ENCODE measurements at places on chromosomes 4 and X.

DNA sequence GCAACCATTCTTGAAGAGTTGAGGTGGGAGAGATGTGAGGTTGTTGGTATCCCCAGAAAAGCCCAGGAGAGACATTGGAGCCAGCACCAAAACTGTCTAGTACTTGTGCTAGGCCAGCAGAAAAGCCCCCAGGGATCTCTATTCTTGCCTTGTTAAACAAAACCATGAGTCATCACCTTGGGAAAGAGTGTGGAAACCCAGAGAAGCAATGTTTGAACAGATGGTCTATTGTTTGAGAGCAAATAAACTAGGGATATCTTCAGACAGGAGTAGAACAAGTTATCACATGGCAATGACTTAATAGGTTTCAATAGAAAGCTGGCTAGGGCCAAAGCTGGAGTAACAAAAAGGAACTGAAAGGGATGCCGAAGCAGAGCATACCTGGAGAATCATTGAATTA lies 195.7 kb upstream of the CASK start:
- DNase-seq = peak; percentile 41

DNA sequence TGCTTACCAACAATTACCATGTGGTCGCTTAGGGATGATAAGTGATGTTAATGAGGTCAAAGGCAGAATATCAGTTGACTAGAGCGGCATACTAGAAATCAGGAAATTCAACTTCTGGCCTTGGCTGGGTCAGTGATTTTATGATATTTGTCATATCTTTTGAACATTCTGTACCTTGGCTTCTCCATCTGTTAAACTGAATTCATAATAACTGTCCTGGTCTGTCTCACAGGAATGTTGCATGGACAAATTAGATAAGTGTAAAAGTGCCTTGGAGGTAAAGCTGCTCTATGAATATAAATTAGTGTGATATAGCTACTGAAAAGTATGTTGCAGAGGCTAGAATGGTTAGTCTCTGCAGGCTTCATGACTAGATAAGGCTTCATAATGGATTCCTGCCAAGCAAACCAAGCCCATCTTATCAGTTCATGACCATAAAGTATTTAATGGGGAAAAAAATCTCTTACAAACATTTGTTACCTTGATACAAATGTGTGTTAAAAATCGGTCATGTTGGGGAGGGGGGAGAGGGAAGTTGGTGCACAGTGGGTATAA lies 104.6 kb upstream of the BMPR1B start:
- no peak for DNase-seq

DNA sequence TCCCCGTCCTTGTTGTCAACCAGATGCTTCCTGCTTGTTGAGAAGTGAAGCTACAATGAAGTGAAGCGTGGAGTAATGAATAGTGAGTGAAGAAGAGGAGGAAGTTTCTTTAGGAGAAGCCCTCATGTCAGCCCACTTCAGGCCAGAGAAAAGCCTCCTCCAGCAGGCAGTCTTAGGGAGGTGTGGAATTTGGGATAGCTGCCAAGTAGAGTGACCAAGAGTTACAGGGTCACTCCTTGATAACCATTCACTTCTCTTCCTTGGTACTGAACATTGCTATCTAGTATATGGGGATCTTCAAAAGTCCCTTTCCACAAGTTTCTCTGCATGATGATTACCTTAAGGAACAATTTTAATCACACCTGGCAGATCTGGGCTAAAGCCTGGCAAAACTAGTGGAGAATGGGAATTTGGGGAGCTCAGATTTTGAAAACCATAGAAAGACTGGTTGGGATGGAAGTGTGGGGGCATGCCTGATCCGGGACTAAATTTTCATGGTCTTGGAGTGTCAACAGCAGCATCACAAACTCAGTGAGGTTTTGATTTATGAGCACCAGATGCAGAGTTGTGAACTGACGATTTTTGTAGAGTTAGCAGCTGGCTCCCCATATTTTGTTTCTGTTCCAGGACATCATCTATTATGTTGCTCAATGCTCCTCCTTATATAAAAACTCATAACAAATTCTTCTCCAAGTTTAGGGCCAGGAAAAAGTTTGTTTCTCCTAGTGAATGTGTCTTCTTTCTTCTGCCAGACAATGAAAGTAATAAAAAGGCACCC lies 53.1 kb downstream of the IGSF1 start:
- DNase-seq = no peak

GRCh38 chr4:24330172-24330571 lies 254.2 kb downstream of the DHX15 start:
- DNase-seq = no peak

DNA sequence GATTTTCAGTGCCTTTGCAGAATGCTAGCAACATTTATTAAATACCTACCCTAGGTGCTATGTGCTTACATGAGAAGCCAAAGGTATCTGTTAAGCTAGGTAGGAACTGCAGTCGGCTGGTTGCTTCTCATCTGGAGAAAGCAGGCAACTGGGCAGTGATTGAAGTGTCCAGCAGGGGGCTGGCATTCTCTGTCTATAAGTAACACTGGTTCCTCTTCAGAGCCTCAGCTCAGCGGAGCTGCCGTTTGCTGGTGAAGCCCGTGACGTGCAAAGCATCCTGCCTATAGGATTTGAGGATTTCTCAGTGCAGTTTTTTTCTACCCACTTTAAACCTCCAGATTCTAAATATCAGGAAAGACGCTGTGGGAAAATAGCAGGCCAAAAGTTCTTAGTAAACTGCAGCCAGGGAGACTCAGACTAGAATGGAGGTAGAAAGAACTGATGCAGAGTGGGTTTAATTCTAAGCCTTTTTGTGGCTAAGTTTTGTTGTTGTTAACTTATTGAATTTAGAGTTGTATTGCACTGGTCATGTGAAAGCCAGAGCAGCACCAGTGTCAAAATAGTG lies at the start of gene GRPR:
Gene GRPR, plus strand, starts transcription at position 344 of the 565 bp plus-strand sequence. CDS start 389 bp downstream, outside the sequence.
- peak; percentile 96 for DNase-seq

GRCh38 chr4:38728631-38729141 lies 54.1 kb downstream of the TLR10 start:
- DNase-seq = peak; percentile 13

DNA sequence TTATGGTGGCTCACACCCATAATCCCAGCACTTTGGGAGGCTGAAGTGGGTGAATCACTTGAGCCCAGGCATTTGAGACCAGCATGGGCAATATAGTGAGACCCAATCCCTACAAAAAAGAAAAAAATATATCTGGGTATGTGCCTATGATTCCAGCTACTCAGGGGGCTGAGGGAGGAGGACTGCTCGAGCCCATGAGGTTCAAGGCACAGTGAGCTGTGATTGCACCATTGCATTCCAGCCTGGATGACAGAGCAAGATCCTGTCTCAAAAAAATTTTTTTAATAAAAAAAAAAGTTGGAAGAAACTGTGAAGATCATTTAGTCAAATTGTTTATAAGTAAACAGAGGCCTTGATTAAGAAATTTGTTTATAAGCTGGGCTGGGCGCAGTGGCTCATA lies 39.7 kb downstream of the KLHL8 start:
- no peak for DNase-seq

DNA sequence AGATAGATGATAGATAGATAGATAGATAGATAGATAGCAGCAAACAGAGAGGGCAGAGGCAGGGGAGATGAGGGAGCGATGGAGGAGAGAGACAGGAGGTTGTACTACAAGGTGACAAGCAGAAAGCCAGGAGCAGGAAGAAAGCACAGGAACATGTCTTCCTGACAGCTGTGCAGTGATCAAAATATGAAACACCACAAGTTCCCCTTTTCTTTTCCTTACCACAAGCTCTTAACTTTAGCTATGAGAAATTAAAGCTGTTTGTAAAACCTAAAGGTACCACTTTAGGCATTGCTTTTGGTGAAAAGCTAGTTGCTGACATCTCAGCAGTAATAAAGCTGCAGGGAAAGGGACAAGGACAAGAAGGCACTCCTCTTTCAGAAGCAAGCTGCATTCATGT lies 9.1 kb upstream of the MAGED4B start:
- no peak for DNase-seq

GRCh38 chr4:176507845-176508533 lies 188.2 kb downstream of the SPCS3 start:
- DNase-seq = no peak

DNA sequence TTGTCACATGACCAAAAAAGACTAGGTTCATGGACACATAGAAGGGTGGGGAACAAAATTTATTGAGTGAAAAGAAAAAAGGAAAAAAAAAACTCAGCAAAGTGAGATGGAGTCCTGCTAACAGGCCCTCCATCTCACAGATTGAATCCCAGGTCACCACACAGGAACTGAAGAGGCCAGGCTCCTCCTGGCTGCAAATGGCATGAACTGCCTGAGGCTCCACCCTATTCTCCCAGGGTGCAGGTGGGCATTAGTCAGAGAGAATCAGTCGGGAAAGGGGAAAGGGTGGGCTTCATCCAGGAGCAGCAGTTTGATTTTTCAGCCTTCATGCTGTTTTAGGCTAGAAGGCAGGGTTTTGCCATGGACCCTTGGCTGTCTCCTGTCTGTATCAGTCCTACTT lies 128.5 kb upstream of the GRID2 start:
- no peak for DNase-seq

- no peak for DNase-seq
Measured at GRCh38 chr4:3344596-3344995, 51.8 kb downstream of the RGS12 start.

- peak; percentile 14 for DNase-seq
Measured at GRCh38 chr4:143082701-143083100, 102.0 kb upstream of the USP38 start.

DNA sequence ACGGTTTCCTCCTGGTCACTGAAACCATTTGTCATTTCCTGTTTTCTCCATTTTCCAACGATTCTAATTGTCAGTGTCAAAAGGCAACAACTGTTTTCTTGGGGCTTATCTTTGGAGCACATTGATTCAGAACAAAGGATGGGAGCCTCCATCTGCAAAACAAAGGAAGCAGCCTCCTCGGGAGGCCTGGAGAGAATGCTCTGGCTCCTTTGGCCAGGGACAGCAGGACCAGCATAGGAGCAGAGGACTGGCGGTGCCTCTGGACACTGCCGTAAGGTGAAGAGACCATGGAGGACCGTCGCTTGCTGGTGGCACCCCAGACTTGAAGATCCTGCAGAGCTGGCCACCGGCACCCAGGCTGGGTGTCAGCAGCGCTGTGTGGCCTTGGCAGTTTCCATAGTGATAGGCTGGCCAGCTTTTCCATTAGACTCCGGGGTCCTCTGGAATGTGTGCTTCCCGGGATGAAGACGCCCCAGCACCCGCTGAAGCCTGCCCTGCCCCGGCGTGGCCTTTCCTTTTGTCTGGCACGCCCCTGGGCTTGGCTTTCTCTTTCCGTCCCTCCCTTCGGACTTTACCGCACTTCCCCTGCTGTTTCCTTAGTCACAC lies 61.1 kb upstream of the MTM1 start:
- no peak for DNase-seq

DNA sequence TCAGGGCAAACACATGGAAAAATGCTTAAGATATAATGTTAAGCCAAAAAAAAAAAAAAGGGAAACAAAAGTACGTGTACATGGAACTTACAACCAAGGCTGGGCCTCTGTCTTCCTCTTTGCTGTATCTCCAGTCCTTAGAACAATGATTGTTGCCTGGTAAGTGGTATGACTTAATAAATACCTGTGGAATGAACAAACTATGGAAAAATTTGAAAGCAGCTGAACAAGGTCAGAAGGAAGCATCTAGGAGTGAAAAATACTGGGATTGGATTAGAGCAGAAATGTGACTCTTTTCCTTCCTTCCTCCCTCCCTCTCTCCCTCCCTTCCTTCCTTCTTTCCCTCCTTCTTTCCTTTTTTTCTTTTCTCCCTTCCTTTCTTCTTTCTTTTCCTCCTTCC lies 54.2 kb upstream of the SMIM10 start:
- peak; percentile 17 for DNase-seq

GRCh38 chr4:152165146-152165545 lies 370.7 kb downstream of the FBXW7 start:
- DNase-seq = no peak

- DNase-seq = no peak
Measured at GRCh38 chrX:84363663-84364062, 138.6 kb downstream of the HDX start.

GRCh38 chr4:67333664-67334063 lies 211.6 kb downstream of the CENPC start:
- no peak for DNase-seq

DNA sequence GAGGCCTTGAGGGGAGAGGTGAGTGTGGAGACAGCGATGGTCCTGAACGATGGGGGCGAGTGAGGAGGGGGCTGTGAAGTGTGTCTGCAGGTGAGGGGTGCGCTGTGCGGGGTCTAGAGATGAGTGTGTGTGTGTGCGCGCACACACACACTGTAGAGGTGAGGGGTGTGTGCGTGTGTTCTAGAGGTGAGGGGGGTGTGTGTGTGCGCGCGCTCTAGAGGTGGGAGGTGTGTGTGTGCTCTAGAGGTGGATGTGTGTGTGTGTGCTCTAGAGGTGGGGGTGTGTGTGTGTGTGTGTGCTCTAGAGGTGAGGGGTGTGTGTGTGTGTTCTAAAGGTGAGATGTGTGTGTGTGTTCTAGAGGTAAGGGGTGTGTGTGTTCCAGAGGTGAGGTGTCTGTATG lies 574 bp downstream of the BST1 start:
- DNase-seq = no peak

DNA sequence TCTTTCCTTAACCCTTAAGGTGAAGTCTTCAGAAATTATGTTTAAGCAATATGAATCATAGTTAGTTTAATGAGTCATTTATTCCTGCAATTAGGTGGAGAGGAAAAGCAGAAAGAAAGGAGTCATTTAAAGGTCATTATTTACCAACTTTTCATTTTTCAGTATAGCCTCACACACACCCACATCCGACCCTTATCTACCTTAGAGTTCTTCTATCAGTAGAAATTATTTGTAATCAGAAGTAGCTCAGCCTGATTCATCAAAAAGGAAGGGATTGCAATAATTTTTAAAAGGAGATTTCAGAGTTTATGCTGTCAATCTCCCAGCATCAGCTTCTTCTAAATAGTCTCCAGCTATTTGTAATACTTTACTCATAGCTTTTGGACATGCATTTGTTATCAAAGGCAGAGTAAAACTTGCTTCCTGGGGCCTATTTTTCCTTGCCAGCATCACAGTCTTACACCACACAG lies 5.9 kb downstream of the ANXA10 start:
- DNase-seq = no peak

- DNase-seq = peak; percentile 38
Measured at GRCh38 chr4:336099-336892, 1.3 kb upstream of the ZNF141 start.

DNA sequence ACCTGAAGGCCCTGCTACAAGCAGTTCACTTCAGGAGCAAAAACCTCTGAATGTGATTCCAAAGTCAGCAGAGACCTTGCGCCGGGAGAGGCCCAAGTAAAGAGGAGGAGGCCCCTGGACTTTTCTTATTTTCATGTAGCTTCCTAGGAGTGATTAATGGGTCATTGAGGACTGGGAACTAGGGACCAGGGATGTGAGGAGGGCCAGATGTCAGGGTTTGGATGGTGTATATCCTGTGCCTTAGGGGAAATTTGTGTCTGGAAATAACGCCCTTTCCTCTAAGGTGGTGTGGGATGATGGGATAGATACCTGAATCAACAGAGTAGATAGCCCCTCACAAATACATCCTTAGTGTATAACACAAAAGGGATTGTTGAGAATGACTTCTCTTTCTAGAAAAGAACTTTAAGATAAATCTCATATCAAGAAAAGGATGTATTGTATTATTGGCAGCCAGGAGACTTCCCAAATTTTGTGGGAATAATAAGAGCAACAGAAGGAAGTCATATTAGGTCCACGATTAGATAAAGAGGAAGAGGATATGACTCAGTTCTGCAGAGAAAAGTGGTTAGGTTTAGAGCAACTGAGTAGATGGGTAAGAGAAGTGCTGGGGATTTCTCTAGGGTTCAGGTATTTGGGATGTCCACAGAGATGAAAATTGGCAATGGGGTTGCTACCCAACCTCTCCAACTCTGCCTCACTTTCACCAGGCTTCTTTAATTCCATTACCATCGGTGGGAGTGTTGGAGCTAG lies 1.1 kb downstream of the ITGB1BP2 start:
- no peak for DNase-seq

GRCh38 chr4:143337600-143338287 lies 1.1 kb downstream of the GAB1 start:
- peak; percentile 78 for DNase-seq

Data from hepatocyte (in vitro differentiated cells).